Stimulated activated CD4-positive, alpha-beta T cell treated with anti-CD3 and anti-CD28 coated beads, Interleukin-15, amount 100 ng/mL, for 48 hours (primary cell): ENCODE measurements at places on chromosomes 6 and 20.
A peak's percentile ranks its signal among the peaks of the same experiment; 100 is the strongest.

DNA sequence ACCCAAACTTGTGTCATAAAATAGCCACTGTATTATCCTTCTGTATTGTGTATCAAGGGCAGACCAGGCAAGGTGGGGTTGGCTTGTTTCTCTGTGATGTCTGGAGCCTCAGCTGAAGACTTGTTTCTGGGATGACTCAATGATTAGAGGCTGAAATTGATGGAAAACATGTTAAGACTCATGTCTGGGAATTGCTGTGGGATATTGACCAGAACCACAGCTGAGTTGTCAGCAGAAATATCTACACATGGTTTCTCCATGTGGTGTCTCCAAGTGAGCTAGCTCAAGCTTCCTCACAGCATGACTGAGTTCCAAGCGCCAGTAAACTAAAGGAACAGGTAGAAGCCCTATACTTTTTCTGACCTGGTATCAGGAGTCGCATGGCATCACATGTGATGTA lies 128.5 kb upstream of the SYNDIG1 start:
- DNase-seq, result no peak

DNA sequence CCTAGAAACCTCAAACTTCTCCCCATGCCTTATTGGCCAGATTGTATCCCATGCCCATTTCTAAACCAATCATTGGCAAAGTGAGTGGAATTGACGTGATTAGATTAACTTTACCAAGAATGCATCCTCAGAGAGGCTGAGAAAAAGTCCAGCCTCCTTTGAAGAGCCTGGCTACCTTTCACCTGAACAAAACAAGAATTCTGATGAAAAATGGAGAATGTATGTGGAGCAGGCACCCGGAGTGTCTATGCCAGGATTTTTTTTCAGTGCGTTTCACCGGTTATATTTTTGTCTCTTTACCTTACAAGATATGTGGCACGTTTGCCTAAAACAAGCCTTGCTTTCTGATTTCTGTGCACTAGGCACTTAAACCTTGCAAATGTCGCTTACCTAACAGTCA lies 6.1 kb upstream of the TRAM2 start:
- no peak for DNase-seq

DNA sequence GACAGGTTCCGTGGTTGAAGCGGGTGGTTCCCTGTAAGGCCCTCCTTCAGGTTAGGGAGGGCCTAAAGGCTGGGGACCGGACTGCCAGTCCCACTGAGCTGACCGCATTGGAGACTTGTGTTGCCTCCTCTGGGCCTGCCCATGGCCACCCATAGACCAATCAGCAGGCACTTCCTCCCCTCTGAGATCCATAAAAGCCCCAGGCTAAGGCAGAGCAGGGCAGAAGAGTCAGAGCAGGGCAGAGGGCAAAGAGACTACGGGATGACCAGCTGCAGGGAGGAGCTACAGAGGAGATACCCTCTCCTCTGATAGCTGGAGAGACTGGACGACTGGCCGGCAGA lies 537.4 kb downstream of the TENT5A start:
- no peak for DNase-seq

GRCh38 chr6:167073679-167074274 lies 49.1 kb upstream of the CCR6 start:
- DNase-seq, result no peak

DNA sequence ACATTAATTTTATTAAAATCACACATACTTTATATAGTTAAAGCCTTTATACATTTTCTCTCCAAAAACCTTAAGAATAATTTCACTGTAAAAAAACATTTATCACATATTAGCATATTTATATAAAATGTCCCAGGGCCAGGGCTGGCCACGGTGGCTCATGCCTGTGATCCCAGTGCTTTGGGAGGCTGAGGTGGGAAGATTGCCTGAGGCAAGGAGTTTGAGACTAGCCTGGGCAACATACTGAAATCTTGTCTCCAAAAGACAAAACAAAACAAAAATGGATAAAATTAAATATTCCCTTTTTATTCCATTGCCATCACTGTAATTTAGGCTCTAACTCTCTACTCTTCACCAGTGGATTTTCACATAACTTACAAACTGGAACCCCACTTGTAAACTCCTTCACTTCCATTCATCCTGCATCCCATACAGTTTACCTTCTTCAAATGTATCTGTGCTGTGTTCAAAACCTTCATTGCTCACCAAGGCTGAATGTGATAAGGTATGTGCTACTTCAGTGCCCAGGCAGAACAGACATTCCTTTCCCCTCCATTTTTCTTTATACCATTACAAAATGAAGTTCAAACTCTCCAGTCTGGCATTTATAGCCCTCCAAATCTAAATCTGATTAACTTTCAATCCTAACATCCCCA lies 42.9 kb upstream of the PIM1 start:
- DNase-seq, result no peak

DNA sequence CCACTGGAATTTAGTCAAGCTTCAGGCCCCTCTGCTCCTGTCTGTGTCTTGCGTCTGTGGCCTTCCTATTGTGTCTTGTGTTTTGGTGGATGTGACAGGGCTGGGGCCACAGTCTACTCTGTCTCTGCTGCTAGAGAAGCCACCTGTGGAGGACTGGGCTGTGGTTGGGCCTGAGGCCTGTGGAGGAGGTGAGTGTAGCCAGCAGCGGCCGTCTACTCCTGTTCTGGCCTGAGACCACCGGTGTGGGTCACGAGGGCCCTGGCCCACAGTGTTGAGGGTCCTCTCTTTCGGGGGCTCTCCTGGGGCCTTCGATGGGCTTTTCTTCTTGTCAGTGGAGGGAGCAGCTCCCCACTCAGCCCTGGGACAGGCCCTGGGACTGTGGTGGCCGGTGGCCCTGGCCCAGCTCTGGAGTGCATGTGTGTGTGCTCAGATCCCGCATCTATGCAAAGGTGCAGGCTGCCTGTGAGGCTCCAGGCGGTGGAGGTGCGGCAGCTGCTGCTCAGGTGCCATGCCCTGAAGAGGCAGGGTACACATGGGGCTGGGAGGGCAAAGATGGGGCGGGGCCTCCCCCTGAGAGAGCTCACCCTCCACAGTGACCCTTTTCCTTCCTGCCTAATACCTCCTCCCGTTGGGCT lies 20.8 kb downstream of the SDCBP2 start:
- DNase-seq, result no peak

DNA sequence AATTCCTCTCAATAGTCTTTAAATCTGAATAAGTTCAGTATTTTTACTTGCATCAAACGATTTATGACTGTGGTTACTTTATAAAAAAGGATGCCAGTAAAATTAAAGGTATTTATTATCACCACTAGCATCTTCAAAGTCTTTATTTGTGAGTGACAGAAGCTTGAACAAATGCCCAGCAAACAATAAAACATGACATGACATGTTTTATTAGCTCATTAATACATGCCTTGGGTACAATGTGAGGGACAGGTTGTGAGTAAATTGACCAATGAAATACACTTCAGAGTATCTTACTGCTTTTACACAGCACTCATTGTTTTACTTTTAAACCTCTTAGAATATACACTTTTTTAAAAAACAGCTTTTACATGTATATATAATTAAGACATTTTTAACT lies 113.4 kb upstream of the BEND3 start:
- DNase-seq, result no peak

DNA sequence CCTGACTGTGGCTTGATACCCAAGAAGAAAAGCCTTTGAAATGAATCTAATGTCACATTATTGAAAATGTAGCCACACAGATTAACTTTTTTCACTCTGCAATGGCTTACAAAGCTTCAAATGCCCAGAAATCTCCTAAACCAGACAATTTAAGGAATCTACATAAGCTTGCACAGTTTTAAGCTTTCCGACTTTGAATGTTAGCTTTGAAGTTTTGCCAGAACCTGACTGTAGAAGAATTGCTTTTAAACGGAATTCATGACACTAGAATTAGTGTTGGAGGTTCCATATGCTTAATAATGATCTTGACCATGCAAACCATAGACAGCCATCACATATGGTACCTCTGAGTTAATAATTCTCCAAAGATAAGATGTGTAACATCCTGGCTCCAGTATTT lies 798.5 kb upstream of the EPHA7 start:
- DNase-seq, result no peak

DNA sequence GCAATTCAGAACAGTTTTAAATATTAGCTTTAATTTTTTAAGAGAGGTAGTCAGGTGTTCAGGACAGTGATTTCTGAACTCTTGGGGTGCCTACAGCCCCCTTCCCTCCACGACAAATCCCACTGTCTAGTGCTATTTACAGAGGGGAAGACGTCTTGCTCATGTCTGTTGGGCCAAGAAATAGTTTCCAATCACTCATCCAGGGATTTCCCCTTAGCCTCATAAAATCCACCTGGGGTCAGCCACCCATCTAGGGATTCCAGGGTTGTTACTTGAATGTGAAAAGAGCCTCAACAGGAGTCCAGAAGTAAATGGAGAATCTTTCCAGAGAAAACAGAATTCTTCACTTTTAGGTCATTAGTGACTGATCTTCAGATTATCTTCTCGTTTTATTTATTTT lies 37.0 kb downstream of the BICRAL start:
- no peak for DNase-seq

GRCh38 chr6:107083921-107084320 lies 31.4 kb downstream of the BEND3 start:
- no peak for DNase-seq

DNA sequence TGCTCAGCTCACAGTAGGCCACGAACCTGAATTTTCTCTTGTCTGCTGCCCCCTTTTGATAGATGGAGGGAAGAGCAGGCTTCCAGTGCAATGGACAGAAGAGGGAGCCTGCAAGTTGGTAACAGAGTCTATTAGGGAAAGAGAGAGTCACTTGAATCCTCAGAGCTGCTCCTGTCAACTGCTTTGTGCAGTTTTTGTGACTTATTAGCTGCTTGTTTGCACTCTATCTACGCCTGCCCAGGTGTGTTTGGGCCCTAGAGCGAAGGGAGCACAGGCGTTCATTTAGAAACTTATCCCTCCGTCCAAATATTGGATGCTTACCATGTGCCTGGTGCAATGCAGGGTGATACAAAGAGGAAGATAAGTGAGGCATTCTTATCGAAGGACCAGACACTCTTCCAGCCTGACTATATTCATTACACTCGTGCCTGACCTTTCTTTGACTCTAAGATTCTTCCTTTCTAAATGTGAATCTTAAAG lies 11.6 kb upstream of the SLC2A12 start:
- no peak for DNase-seq

GRCh38 chr6:100595456-100595855 lies 130.7 kb upstream of the SIM1 start:
- no peak for DNase-seq

DNA sequence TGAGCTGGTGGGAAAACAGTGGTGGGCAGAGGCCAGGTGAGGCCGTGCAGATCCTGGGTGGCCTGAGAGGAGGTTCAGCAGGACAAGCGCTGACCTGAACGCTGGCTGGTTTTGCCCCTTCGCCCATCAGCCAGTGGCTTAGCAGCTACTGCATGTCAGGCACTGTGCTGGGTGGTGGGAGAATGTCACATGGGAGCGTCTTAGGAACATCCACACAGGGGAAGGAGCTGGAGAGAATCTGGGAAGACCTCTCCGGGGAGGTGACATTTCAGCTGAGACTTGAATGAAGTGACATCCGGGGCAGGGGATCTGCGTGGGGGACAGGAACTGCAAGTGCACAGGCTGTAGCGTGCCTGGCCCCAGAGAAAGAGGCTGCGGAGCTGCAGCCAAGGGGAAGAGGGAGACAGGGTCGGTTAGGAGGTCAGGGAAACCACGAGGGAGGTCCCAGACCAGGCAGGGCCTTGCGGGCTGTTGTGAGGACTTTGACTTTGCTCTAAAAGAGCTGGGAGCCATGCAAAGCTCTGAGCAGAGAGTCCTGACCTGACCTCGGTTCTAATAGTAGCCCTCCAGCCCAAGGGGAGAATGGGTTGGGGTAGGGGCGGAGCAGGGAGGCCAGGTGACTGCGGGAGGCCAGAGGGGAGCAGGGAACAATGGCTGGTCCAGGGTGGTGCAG lies 156.8 kb upstream of the PTPN1 start:
- DNase-seq, result no peak

DNA sequence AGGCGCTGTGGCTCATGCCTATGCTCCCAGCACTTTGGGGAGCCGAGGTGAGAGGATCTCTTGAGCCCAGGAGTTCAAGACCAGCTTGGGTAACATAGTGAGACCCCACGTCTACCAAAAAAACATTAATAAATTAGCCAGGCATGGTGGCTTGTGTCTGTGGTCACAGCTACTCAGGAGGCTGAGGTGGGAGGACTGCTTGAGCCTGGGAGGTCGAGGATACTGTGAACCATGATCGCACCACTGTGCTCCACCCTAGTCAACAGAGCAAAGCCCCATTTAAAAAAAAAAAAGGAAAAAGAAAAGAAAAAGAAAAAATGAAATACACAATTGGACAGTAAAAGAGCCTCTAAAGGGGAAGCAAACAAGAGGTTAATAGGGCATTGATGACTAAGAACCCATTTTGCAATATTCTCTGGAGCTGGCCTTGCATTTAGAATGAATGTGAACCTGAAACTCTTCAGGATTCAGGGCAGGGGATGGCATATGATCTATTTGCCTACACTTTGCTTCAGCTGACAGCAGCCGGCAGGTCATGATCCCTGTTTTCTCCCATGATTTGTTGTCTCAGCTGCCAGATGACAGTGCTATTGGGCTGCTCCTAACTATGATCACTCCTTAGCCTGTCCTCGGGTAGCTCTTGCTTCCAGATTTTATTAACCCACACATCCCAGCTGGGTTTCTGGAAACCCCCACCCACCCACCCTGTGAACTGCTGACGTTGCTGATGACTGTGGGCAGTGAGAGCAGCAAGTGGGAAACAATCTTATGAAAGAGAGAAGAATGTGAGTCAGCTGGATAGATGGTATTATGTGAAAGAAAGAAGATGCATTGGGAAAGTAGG lies 83.8 kb upstream of the ELOVL5 start:
- no peak for DNase-seq

DNA sequence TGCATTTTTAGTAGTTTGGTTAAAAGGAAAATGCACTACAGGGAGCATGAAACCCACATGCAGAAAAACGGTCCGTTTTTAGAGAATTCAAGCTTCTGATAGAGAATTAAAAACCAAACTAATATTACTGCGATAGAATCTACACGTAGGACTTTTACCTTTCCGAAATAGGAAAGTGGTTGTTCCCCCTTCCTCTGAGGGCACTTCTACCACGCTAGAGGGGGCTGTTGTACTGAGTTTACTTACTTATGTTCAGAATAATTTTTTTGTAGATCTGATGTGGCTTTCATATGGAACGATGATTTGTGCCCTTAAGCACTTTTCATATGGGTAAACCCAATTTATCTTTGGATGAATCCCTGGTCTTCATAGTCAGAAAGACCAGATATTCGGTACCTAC lies 264.3 kb upstream of the PLN start:
- peak; percentile 1 for DNase-seq
